ENCODE measurements at places on chromosomes 16 and 17.

DNA sequence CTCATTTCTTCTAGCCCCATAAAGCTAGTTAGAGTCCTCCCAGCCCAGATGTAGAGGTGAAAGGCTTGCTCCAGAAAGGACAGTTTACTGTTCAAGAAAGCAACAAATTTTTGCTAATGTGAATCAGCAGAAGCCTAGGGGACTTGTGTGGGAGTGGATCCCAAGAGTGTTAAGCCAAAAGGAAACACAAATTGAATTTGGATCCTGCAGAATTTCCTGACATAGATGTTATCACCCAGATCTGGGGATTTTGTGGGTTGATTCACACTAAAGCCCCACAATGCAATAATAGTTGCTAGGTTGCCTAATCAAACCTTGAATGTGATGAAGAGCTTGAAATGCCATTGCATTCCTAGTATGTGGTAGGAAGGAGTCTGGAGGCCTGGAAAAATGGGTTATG lies 135.2 kb upstream of the HS3ST3A1 start:
- no peak for DNase-seq
- no peaks in the 10 kb centered on the region for H3K27me3 ChIP-seq
- H3K4me3 ChIP-seq: no peak overlapping the region
- no peaks in the 10 kb centered on the region for H3K36me3 ChIP-seq

DNA sequence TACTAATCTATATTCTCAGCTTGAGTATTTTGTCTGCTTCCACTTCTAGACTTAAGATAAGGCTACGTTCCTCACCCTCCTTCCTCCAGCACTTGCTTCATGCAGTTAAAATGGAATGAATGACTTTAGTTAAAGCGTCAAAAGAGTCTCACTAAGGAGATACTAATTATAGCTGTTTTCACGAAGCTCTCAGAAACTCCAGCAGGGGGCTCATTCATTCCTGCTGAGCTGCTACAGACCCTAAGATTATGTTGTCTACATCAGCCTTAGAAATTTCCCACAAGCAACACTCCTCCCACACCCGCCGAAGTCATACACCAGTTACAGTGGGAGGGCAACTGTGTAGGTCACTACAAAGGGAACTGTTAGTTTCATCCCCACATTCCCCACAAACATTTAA lies 57.0 kb upstream of the KIFC3 start:
- H3K27me3 ChIP-seq: no peaks in the 10 kb centered on the region
- no peaks in the 10 kb centered on the region for H3K36me3 ChIP-seq
- H3K4me1 ChIP-seq: peaks cover 45% of the 10 kb centered on the region
- H3K4me3 ChIP-seq: no peak overlapping the region
- DNase-seq: no peak

- no peaks in the 10 kb centered on the region for H3K36me3 ChIP-seq
- no peaks in the 10 kb centered on the region for H3K27me3 ChIP-seq
- no peaks in the 10 kb centered on the region for H3K4me1 ChIP-seq
Measured at GRCh38 chr17:19712436-19713004, 3.9 kb downstream of the SLC47A2 start.

- H3K27me3 ChIP-seq: no peaks in the 10 kb centered on the region
- DNase-seq: no peak
- H3K36me3 ChIP-seq: no peaks in the 10 kb centered on the region
- no peak overlapping the region for H3K4me3 ChIP-seq
- H3K4me1 ChIP-seq: no peaks in the 10 kb centered on the region
Measured at GRCh38 chr17:65345261-65346005, 208.3 kb downstream of the RGS9 start.

DNA sequence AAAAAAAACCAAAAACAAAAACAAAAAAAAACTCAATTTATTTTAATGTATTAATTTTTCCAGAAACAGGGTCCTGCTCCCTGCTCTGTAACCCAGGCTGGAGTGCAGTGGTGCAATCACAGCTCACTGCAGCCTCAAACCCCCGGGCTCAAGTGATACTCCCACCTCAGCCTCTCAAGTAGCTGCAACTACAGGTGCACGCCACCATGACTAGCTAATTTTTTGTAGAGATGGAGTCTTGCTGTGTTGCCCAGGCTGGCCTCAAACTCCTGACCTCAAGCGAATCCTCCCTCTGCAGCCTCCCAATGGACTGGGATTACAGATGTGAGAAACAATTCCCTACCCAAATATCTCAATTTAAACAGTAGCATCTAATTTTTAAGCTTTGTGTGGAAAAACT lies 25.2 kb upstream of the EMP2 start:
- no peak for DNase-seq
- no peaks in the 10 kb centered on the region for H3K36me3 ChIP-seq
- H3K27ac ChIP-seq: no peak overlapping the region
- H3K4me3 ChIP-seq: no peak overlapping the region
